Sciatic nerve (tissue), 2 donors: ENCODE measurements at places on chromosomes 12 and 14. TPM values are rescaled to one million over a fixed set of nuclear protein-coding genes. Genes with fewer than 3 reads are reported as not detected.

ZNF385A gene
- total RNA-seq: 12.0 TPM

SPIC gene
- total RNA-seq: 0.40 TPM

TMED8 gene
- total RNA-seq: 10.5 TPM

GALNT16 gene
- 8.1 TPM for total RNA-seq

ANKRD52 gene
- 40.1 TPM for total RNA-seq

RNASE7 gene
- total RNA-seq: not detected

PLXNC1 gene
- total RNA-seq: 22.8 TPM

FGF23 gene
- not detected for total RNA-seq

RNF31 gene
- total RNA-seq: 61.5 TPM

ART4 gene
- 0.80 TPM for total RNA-seq

RAPGEF3 gene
- 73.4 TPM for total RNA-seq
